ENCODE measurements at places on chromosomes 12 and 14.

GRCh38 chr14:64515053-64515452, 10.5 kb downstream of the ZBTB1 start:
- no peak for DNase-seq
- no peak overlapping the region for H3K27ac ChIP-seq
- no peaks in the 10 kb centered on the region for H3K27me3 ChIP-seq
- no peak overlapping the region for H3K4me3 ChIP-seq

DNA sequence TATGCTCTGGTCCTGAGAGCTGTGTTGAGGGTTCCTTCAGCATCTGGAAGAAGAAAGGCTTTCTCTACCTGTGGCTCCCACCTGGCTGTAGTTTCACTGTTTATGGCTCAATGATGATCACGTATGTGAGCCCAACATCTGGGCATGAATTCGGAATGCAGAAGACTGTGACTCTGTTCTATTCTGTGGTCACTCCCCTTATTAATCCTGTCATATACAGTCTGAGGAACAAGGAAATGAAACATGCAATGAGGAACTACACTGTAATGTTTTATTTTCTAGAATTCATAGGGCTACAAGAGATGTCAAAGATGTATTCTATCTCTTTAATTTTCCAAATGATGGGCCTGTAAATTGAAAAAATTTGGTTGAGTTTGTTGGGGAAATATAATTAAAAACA, 10.8 kb upstream of the OR11G2 start:
- no peak overlapping the region for H3K4me3 ChIP-seq
- no peaks in the 10 kb centered on the region for H3K4me1 ChIP-seq
- no peaks in the 10 kb centered on the region for H3K27me3 ChIP-seq
- DNase-seq, result no peak
- H3K27ac ChIP-seq, result no peak overlapping the region
- no peaks in the 10 kb centered on the region for H3K36me3 ChIP-seq

DNA sequence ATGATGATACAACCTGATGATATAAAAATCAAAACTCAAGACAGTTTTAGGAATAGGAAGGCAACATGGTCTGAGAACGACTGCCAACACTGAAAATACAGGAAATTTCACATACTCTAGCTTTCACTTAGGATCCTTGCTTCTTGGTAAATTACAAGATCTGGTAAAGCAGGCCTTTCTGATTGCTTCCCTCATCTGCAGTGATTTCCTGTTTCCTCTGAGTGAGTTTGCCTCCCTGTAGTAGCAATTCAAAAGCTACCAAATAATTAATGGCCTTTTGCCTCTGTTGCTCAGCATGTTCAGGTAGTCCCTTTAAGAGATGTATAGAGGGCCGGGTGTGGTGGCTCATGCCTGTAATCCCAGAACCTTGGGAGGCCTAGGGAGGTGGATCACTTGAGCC, 2.0 kb upstream of the IRAK3 start:
- no peaks in the 10 kb centered on the region for H3K36me3 ChIP-seq
- no peak overlapping the region for H3K27ac ChIP-seq
- H3K4me3 ChIP-seq, result no peak overlapping the region
- H3K27me3 ChIP-seq, result peaks cover 61% of the 10 kb centered on the region
- DNase-seq, result no peak

DNA sequence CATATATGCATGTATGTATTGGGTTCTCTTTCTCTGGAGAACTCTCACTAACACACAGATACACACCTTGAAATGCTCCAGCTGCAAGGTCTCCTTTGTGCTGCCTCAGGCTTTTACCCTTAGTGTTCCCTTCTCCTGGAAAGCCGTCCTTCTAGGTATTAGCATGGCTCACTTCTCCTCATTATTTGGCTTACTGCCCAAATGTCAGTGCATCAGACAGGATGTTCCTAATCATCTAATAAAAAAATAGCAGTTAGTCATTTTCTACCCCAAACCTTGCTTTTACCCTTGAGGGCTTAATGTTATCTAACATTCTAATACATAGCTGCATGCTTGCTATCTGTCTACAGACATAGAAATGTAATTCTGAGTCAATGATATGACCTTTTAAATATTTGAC, 109.0 kb upstream of the SLC16A7 start:
- no peak overlapping the region for H3K4me3 ChIP-seq
- no peak overlapping the region for H3K27ac ChIP-seq
- H3K27me3 ChIP-seq, result no peaks in the 10 kb centered on the region
- no peaks in the 10 kb centered on the region for H3K4me1 ChIP-seq
- H3K36me3 ChIP-seq, result no peaks in the 10 kb centered on the region
- no peak for DNase-seq

DNA sequence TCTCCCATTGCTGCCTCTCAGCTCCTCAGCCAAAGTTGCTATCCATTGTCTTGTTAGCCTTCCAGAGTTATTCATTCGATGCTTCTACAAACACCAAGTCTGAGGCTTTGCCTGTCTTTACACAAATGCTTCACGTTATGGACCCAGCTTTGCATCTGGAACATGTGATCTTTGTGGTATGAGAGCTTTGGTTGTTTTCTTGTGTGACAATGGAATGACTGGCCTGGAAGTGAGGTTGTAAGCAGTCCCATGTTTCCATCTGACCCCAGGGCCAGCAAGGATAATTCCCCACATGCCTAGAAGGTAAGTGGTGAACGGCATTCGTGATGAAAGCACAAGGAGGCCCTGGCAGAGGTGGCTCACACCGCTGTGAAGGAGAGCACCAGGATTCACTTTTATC, 866.7 kb upstream of the TMEM132C start:
- no peaks in the 10 kb centered on the region for H3K36me3 ChIP-seq
- H3K4me1 ChIP-seq, result no peaks in the 10 kb centered on the region
- DNase-seq, result no peak

DNA sequence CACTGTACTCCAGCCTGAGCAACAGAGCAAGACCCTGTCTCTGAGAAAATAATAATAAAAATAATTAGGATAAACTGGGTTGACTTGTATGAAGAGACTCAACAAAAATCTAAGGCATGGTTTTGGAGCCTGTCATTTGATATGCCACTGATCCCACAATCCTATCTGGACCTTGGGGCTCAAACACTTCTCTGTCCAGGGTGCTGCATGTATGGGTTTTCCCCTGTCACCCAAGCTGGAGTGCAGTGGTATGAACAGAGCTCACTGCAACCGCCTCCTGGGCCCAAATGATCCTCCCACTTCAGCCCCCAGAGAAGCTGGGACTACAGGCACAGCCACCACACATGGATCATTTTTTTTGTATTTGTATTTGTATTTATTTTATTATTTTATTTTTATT, 5.3 kb upstream of the VSIG10 start:
- H3K4me3 ChIP-seq, result no peak overlapping the region
- H3K27me3 ChIP-seq, result peaks cover 3% of the 10 kb centered on the region
- H3K27ac ChIP-seq, result no peak overlapping the region
- no peak for DNase-seq
- peaks cover 3% of the 10 kb centered on the region for H3K4me1 ChIP-seq
- no peaks in the 10 kb centered on the region for H3K36me3 ChIP-seq

DNA sequence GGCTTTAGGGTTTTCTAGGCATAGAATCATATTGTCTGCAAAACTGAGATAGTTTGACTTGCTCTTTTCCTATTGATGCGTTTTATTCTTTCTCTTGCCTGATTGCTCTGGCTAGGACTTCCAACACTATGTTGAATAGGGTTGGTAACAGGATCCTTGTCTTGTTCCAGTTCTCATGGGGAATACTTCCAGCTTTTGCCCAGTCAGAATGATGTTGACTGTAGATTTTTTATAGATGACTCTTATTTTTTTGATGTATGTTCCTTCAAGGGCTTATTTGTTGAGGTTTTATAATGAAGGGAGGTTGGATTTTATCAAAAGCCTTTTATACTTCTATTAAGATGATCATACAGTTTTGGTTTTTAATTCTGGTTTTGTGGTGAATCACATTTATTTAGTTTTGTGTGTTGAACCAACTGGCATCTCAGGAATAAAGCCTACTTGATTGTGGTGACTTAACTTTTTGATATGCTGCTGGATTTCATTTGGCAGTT, 478.2 kb downstream of the TMEM117 start:
- no peak for DNase-seq
- no peaks in the 10 kb centered on the region for H3K27me3 ChIP-seq
- no peaks in the 10 kb centered on the region for H3K36me3 ChIP-seq

DNA sequence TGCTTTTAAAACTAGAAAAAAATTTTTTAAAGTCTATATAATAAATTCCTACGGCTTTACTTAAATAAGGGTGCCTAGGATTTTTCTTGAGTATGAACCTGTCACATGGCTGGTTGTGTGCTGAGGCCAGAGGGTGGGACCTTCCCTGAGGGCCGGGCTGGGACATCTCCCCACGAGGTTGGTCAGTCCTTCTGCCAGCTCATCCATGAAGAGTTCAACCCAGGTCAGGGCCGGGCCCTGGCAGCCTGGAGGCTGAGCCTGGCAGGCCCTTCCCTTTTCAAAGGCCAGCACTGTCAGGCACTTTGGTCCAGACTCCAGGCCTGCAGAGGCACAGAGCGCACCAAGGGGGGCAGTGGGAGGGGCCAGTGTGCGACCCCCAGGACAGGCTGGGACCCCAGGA, 31.7 kb downstream of the TNFAIP2 start:
- no peak overlapping the region for H3K4me3 ChIP-seq
- H3K27me3 ChIP-seq, result no peaks in the 10 kb centered on the region
- no peaks in the 10 kb centered on the region for H3K36me3 ChIP-seq
- DNase-seq, result no peak
- H3K4me1 ChIP-seq, result no peaks in the 10 kb centered on the region

DNA sequence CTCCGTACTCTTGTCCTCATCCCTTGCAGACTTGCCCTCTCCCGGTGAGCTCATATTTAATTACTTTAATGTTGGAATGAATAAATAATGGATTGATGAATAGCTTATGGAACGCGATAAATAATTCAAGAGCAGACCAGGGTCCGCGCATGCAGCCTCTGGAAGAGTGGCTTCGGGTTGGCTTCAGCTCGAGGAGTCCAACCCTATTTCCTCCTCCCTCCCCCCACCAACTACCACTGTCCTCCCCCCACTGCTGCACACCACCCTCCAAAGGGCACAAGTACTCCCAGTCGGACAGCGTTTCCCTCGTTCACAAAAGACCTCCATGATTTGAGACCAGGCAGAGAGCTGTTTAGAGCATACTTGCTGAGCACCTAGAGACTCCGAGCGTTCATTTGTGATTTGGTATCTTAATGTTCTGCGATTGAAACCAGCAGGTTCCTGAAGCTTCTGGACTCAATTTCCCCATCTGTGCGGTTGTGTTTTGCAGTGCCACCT, 647 bp upstream of the SIX1 start:
- DNase-seq, result no peak
- peaks cover 42% of the 10 kb centered on the region for H3K4me1 ChIP-seq
- H3K27ac ChIP-seq, result no peak overlapping the region
- H3K36me3 ChIP-seq, result peaks cover 3% of the 10 kb centered on the region

DNA sequence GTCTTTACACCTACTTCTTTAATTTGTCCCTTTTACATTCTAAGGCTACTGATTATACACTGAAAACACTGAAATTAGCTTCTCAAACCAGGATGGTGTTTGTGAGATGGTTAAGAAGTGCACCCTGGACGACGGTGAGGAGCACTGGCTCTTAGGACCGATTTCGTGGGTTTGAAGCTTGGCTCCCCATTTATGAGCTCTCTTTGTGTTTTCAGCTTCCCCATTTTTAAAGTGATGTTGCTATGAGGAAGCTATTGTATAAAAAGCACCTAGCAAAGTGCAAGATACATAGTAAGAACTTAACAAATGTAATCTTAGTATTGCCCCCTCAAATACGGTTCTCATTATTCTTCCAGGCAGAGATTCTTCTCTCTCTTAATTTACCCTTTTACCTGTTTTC, 4.7 kb downstream of the NFYB start:
- H3K36me3 ChIP-seq, result peaks cover 29% of the 10 kb centered on the region
- no peak overlapping the region for H3K27ac ChIP-seq
- no peak overlapping the region for H3K4me3 ChIP-seq

Measured in activated T-helper 2 cell treated with anti-CD3 and anti-CD28 coated beads, Interferon-gamma antibody, Interleukin-2, Interleukin-4, amounts not matched to agents 10 μg/mL and 5 μg/mL and 100 μg/mL, durations not matched to agents 14 hours and 24 hours and 36 hours (primary cell).